Smooth muscle cell of the umbilical artery (primary cell): ENCODE measurements at places on chromosomes 1 and 21. TPM values are rescaled to one million over a fixed set of nuclear protein-coding genes. Genes with fewer than 3 reads are reported as not detected.

Gene CELA3B
- total RNA-seq = not detected in 2 replicates

Gene UMODL1
- not detected in 2 replicates for total RNA-seq

Gene HTR1D
- total RNA-seq = 0.05 TPM in 1 of 2 replicates, not detected in the other

Gene ARTN
- total RNA-seq = 0.30 TPM in 1 of 2 replicates, not detected in the other

Gene ACTRT2
- total RNA-seq = not detected in 2 replicates

Gene LRRC53
- total RNA-seq = not detected in 2 replicates

Gene MYBPH
- total RNA-seq = 0.30 TPM in 1 of 2 replicates, not detected in the other

Gene UBE2U
- total RNA-seq = not detected in 2 replicates

Gene GUCA2B
- total RNA-seq = not detected in 2 replicates

Gene KLHDC7A
- not detected in 2 replicates for total RNA-seq

Gene GPR25
- not detected in 2 replicates for total RNA-seq

Gene OR2L5
- not detected in 2 replicates for total RNA-seq
